T-helper 17 cell (primary cell): ENCODE measurements at places on chromosomes 4 and X.

GRCh38 chrX:46645614-46646013 lies 72.0 kb downstream of the CHST7 start:
- DNase-seq = no peak

DNA sequence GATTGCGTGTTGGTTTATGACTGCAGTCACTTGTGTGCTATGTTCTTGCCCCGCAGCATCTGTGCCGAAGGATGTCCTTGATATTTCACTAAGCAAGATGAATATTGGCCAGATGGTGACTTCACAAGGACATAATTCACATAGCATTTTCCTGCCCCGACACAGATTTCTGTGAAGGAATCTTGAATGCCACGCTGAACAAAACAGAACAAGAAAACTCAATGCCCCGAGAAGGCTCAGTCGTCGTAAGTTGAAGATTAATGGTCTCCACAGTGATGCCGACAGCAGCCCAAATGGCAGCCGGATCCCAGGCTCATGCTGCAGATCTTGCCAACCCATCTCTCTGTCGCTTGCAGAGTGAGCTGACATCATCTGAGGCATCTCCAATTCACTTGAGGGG lies 145.9 kb downstream of the CPEB2 start:
- DNase-seq = no peak

DNA sequence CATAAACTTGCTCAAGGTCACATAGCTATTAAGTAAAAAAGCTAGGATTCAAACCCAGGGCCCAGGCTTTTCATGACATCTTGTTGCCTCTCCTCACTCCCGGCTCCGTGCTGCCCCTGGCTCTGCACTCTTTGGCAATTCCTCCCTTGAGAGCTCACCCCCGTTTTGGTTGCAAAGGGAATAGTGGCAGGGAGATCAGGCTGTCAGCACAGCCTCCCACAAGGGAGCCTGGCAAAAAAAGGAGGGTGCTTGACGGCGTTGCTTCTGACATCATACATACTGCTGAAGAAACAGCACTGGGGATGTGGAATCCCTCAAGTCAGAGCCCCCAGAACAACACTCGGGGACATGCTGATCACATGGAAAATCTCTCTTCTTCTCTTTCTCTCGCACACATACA lies 20.5 kb downstream of the IQSEC2 start:
- no peak for DNase-seq

DNA sequence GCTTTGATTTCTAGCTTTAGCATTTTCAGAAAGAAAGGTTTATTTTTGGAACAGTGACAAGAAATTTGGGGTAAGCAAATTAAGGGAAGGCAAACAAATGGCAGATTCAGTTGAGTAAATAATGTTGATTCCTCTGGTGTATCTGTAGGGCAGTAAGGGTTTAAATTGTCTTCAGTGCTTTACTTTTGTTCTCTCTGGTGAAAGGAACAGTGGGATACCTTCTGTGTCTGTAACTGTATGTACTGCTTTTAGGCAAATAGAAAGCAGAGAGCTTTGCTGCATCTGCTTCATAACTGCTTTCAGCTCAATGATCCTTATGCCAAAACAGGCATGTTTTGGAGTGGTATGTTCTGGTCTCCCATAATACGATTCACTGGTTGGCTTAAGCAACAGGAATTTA lies 932.1 kb upstream of the SLIT2 start:
- DNase-seq = no peak

GRCh38 chr4:132513491-132513890 lies 635.6 kb upstream of the PCDH10 start:
- DNase-seq = no peak

DNA sequence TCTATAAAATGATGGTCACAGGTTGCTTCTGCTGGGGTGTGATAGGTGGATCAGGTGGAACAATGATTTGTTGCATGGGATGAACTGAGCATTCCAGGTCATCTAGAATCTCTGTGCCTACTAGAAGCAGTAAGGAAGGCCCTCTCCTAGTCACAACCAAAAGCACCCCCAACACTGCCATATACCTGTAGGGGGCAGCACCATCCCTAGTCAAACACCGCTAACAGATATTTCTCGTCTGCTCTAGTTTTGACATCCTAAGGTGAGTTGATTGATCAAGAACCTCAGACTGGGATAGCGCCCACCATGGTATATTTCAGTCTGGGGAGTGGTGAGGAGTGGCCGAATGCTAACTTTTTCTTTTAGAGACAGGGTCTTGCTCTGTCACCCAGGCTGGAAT lies 160.2 kb downstream of the NHS start:
- DNase-seq = no peak

- peak; percentile 37 for DNase-seq
Measured at GRCh38 chrX:1392376-1393068, 609 bp upstream of the SLC25A6 start.

GRCh38 chr4:124135409-124135813 lies 577.1 kb downstream of the ANKRD50 start:
- no peak for DNase-seq
